ENCODE measurements at places on chromosomes 5 and 9.

DNA sequence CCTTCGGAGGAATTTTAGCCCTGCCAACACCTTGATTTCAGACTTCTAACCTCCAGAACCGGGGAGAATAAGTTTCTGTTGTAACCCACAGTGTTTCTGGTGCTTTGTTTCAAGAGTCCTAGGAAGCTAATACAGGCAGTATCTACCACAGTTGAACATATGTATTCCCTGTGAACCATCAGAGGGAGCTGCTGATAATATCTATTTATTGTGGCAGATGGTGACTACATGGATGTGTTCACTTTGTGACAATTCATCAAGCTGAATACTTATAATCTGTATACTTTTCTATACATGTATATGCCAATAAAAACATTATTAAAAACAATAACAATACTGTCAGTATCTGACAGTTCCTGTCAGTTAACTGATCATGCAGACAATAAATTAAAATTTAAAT is 137.2 kb upstream of the GNA14 start:
- DNase-seq, result no peak

- DNase-seq, result no peak
These were observed 326.4 kb downstream of the TRIM32 start for GRCh38 chr9:117013440-117013995.

GRCh38 chr5:119187776-119188529 is 117.1 kb downstream of the DMXL1 start:
- DNase-seq, result no peak

GRCh38 chr9:107049803-107050184 is 186.8 kb downstream of the ZNF462 start:
- no peak for DNase-seq

DNA sequence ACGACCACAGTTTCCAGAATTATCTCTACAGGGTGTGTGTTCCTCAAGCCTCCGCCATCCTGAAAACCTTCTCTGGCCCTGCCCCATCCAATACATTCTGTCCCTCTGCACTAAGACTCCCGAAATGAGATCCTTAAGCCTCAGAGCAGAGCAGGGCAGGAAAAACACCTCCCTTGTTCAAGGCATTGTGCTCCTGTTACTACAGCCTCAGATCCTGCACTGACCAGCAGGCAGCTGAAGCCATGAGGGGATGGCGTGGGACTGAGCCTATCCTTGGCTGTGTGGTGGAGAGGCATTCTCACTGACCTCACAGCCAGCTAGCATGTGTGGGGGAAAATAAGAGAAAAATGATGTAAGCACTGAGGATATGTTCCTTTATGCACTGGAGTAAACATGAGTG is 106.7 kb upstream of the PHYKPL start:
- no peak for DNase-seq

DNA sequence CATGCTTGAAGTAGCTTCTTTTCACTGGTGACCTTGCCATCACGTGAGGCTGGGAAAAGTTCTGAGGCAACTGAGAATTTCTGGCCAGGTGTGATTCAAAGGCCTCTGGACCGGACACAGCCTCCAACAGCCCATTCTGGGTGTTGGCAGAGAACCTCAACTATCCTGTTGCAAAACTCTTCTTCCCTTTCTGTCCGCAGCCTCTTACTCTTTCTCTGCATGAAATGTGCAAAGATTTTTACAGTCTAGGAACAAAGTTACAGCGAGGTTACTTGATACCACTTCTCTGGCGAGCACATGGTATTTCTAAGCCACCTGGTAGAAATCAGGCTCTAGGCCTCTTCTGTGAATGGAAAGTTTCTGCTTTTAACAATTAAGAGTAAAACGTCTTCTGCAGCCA is 79.2 kb downstream of the FREM1 start:
- DNase-seq, result no peak

GRCh38 chr5:16135003-16135402 is 44.6 kb downstream of the MARCHF11 start:
- DNase-seq, result no peak

GRCh38 chr9:134916161-134916665 is 1.5 kb downstream of the FCN1 start:
- DNase-seq, result no peak

DNA sequence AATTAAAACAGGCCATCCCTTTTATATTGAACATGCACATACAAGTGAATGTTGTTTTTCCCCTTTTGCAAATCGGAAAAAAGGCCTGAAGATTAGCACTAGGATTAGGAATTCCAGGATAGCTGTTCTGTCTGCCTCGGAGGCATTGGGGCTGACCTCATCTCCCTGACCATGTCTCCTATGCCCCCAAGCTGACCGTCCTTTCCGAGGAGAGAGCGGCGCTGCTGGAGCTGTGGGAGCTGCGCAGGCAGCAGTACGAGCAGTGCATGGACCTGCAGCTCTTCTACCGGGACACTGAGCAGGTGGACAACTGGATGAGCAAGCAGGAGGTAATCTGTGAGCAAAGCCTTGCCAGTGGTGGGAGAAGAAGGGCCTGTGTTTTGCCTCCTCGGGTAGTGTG is 28.3 kb downstream of the SPTAN1 start:
- no peak for DNase-seq

DNA sequence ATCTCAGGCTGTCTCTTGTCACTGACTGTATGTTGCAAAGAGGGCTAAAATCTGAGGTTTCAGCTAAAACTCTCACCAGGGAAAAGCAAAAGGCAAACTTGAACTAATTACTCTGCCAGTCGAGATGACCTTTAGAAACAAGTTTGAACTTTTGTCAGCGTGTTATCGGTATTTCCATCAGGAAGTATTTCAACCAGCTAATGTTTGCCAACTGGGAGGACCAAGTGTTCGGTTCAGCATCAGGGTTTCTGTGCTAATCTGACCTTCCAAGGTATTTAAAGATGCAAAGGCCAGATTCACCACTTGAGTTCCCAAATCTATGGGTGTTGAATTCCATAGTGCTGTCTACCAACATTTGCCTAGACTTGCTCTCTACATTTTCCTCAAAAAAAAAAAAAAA is 230.5 kb downstream of the SLIT3 start:
- no peak for DNase-seq

DNA sequence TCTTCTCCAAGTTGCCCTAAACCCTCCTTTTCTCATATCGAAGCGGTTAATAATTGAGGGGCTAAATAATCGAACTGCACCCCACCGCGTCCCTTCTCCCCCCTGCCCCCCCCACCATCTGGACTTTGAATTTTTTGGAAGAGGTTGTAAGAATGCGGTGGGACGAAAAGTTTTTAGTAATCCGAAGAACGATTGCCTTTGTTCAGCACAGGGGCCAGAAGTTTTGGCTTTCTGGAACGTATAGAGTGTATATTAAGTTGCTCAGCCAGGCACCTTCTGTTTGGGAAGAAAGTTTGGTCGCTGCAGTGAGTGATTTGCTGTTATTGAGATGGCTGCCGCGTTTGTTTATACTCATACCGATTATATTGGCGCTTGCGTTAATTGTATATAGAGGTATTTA is 518 bp downstream of the ERBIN start:
- no peak for DNase-seq

- no peak for DNase-seq
These were observed 169.5 kb upstream of the DMRT1 start for GRCh38 chr9:671997-672396.

- no peak for DNase-seq
These were observed 29.1 kb downstream of the MTX3 start for GRCh38 chr5:79961716-79962574.

- no peak for DNase-seq
These were observed 45.3 kb upstream of the CDH9 start for GRCh38 chr5:27083449-27084415.

DNA sequence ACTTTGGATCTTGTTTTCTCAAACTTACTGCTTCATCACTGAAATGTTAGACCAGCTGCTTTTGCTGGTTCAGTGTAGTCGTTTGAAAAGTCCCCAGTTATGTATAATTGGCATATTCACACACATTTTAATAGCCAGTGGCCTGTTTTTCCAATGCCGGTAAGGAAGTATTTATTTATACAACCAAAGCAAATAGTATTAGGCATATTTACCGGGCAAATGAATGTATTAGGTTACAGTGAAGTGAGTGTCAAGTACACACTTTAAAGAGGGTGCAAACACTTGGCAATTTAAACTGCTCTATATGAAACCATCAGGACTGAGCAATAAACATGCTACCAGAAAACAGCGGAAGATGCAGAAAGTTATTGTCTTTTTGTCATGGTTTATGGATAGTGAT is 242.9 kb downstream of the MCTP1 start:
- DNase-seq, result no peak

GRCh38 chr5:153496835-153497234 is 6.4 kb downstream of the GRIA1 start:
- no peak for DNase-seq

DNA sequence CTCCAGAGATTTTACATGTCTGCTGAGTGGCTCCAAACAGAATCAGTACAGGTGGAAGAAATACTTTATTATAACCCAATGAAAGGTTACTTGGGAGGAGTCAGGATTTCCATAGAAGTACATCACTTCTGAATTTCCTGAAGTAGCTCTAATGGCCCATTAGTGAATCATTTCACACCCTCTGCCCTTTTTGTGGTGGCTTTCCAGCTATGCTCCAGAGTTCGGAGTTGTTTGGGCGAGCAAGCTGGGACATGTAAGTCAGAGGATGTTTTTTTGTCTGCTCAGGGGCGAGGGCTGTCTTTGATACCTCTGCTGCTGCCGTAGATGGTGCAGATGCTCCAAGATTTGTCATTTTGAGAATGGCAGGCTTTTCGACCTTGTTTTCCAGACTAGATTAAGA is 226.1 kb downstream of the GOLPH3 start:
- DNase-seq, result no peak

- DNase-seq, result no peak
These were observed 218.9 kb upstream of the NMUR2 start for GRCh38 chr5:152623951-152624350.

- DNase-seq, result no peak
These were observed 302.2 kb downstream of the ZNF608 start for GRCh38 chr5:124444147-124444775.

DNA sequence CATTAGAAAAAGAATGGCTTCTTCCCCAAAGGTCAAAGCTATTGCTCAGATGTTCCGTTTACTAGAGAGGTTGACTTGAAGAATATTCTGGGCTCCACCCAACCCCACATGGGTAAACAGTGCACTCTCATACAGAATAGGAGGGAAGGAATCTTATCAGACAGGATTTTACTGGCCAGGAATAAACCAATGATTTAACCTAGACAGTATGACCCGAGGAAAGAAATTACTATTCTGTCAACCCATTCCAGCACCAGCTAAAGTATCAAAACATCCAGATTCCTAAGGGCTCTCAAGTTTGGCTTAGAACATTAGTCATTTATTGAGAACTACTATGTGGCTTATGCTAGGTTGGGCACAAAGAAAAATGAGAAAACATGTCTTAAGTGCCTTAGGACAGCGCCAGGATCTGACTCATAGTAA is 493.6 kb upstream of the KLF4 start:
- DNase-seq, result no peak

DNA sequence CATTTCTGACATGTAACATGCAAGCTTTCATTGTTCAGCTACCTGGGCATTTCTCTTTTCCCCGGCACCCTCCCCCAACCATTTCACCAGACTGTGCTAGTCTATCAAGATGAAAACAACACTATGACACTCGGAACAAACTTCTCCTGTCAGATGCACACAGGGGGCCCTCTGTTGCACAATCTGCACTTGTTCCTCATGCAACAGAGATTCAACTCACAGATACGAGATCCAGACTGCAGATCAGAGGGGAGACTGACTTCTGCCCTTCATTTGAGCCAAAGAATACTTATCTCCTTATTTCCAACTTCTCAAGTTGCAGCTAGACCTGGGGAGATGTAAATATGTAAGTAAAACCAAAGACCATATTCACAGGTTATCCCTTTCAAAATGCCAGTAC is 15.7 kb upstream of the FST start:
- no peak for DNase-seq

GRCh38 chr5:164326219-164326618 is 820.8 kb downstream of the MAT2B start:
- no peak for DNase-seq

DNA sequence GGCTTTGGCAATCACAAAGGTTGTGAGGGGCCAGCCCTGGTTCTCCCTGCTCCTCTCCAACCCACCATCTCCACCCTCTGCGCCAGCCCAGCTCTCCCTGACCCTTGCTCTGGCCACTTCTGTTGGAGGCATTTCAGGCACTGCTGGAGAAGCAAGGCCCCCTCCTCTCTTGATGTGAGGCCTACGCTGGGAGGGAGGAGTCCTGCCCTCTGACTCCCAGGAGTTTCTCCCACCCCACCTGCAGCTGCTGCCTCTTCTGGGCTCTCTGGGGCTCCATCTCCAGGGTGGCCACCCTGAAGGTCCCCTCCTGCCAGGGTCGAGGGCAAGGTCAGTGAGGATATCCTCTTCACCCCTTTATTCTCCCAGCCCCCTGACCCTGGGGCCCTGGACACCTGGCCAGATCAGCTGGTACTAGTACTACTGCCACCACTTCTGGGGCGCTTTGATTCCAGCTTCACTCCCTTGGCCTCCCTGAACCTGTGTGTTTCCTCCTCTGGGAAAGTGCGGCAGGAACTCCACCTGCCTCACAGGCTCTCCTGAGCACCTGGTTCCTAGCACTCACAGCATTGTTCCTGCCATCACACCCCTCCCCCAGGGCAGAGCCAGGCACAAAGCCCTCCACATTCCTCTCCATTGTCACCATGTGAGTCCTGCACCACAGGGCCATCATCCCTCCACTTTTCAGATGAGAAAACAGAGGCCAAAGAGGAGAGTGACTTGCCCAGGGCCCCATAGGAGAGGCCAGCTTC is 23.8 kb upstream of the TDRD7 start:
- DNase-seq, result no peak

DNA sequence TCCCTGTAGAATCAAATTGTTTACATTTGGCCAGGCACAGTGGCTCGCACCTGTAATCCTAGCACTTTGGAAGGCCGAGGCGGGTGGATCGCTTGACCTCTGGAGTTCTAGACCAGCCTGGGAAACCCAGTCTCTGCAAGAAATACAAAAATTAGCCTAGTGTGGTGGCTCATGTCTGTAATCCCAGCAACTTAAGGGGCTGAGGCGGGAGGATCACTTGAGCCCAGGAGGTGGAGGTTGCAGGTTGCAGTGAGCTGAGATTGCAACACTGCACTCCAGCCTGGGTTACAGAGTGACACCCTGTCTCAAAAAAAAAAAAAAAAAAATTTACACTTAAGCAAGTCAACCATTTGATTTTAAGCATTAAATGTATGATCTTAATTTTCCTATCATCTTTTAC is 17.5 kb upstream of the IQGAP2 start:
- no peak for DNase-seq

DNA sequence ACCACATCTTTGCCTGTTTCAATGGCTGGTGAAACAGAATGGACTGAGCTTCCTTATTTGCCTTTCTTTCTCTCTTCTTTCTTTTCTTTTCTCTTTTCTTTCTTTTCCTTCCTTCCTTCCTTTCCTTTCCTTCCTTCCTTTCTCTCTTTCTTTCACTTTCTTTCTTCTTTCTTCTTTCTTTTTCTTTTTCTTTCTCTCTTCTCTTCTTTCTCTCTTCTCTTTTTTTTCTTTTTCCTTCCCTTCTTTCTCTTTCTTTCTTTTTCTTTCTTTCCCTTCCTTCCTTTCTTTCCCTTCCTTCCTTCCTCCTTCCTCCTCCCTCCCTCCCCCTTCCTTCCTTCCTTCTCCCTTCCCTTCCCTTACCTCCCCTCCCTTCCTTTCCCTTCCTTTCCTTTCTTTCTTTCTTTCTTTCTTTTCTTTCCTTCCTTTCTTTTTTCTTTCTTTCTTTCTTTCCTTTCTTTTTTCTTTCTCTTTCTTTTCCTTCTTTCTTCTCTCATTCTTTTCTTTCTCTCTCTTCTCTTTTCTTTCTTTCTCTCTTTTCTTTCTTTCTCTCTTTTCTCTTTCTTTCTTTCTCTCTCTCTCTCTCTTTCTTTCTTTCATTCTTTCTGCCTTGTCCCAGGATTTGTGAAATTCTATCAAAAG is 50.1 kb upstream of the MCTP1 start:
- no peak for DNase-seq

- no peak for DNase-seq
These were observed 11.9 kb upstream of the EQTN start for GRCh38 chr9:27308691-27309390.
